ENCODE measurements at places on chromosomes 16 and 17.

GRCh38 chr17:60526726-60527125 lies 684 bp upstream of the APPBP2 start:
- no peak for DNase-seq

- DNase-seq = peak; percentile 99
Measured at GRCh38 chr17:15651583-15652110, 32.1 kb upstream of the FBXW10B start.

- DNase-seq = no peak
Measured at GRCh38 chr17:6019959-6020358, 50.2 kb upstream of the WSCD1 start.

DNA sequence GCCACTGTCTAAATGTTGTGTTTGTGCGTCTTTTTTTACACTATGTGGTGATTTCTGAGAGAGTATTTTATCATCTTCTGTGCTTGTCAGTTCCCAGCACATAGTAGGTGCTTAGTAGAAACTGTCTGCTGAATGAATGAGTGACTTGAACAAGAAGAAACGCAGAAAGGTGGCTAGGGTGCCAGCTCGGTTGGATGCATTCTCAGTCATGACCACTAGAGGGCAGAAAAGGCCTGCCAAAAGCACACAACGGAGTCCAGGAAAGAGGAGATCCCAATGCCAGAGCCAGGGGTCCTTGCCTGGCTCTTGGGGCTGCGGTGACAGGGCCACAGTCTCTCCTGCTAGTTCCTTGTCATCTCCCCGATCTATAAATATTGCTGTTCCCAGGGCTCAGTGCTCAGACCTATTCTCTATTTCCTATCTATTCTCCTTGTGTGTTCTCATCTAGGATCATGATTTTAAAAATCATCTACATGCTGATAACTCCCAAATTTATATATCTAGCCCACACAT lies 57.3 kb upstream of the CCL1 start:
- DNase-seq = peak; percentile 50

GRCh38 chr17:76816590-76817135 lies 51.5 kb upstream of the MGAT5B start:
- DNase-seq = peak; percentile 63

- no peak for DNase-seq
Measured at GRCh38 chr16:50863644-50864144, 121.8 kb downstream of the CYLD start.

DNA sequence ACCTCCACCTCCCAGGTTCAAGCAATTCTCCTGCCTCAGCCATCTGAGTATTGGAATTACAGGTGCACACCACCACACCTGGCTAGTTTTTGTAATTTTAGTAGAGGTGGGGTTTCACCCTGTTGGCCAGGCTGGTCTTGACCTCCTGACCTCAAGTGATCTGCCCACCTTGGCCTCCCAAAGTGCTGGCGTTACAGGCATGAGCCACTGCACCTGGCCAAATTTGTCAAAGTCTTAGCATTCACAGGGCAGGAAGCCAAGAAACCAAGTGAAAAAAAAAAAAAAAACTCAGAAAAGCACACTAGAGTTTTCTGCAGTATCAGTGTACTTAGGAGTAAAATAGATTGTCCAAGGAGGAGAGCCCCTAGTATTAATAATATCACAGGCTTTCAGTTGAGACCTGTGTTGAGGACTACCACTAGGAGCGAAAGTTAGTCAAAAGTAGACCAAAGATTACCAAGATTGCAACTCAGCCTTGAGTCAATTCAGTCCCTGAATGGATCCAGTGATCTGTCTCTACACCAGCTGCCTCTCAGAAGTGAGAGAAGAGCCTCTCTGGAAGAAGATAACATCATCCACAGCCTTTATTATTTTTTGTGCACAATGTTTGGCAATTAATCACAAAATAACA lies 159.7 kb downstream of the CEP112 start:
- no peak for DNase-seq

DNA sequence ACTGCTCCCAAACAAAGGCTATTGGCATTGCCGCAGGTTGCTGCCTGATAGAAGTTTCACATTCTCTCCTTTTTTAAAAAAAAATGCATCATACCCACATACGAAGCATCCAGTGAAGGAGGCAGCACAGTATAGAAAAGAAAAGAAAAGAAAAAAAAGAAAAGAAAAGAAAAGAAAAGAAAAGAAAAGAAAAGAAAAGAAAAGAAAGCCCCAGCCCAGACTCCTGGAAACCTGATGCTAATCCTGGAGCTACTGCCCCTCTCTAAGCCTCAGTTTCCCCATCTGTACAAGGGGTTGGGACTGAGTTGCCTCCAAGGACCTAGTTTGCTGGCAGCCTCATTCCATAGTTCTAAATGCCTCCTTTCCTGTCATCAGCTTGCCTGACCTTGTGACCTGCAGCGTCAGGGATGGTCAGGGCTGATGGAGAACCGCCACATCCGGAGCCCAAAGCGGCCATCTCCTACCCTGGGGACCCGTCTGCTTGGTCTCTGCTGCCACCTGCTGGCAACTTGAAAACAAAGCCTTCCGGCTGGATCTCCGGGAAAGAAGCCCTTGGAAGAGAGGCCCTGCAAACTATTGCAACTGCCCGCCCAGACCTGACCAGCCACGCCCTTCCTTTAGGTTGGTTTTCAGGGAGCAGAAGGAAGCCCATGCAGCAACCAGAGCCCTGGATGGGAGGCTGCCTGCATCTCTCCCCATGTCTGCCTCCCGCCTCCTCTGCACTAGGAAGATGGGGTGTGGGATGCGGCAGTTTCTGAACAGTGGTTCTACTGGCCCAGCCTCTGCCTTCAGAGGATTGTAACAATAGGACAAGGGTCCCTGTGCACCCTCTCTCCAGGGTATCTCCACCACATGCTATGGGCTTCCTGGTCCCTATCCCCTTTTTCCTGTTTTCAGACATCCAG lies 13.0 kb downstream of the AIPL1 start:
- DNase-seq = peak; percentile 67
